Nasal cavity respiratory epithelium epithelial cell of viscerocranial mucosa (primary cell): ENCODE measurements at places on chromosomes 7 and 10. TPM values are rescaled to one million over a fixed set of nuclear protein-coding genes. Genes with fewer than 3 reads are reported as not detected.

Gene CEP55
- total RNA-seq: 0.50 and 1.0 TPM in 2 replicates

Gene RGS10
- 26.1 and 27.7 TPM in 2 replicates for total RNA-seq

Gene ANTXRL
- not detected in 2 replicates for total RNA-seq

Gene LLCFC1
- not detected in 2 replicates for total RNA-seq

Gene DGKB
- 0.21 TPM in 1 of 2 replicates, not detected in the other for total RNA-seq

Gene HGF
- not detected in 2 replicates for total RNA-seq

Gene GPR15LG
- total RNA-seq: under 0.01 and 1.2 TPM in 2 replicates

Gene MEOX2
- total RNA-seq: not detected in 2 replicates

Gene PPA1
- 256 and 314 TPM in 2 replicates for total RNA-seq

Gene SPDYE9
- not detected in 2 replicates for total RNA-seq

Gene RBP4
- not detected in 2 replicates for total RNA-seq

Gene PANK1
- total RNA-seq: 8.2 and 15.9 TPM in 2 replicates

Gene KCND2
- total RNA-seq: not detected in 2 replicates

Gene HKDC1
- total RNA-seq: 2.4 and 14.7 TPM in 2 replicates

Gene FZD8
- 4.2 and 8.2 TPM in 2 replicates for total RNA-seq

Gene LCOR
- 38.3 and 44.7 TPM in 2 replicates for total RNA-seq

Gene ZNF239
- total RNA-seq: 2.7 and 4.2 TPM in 2 replicates

Gene STK17A
- 85.7 and 114 TPM in 2 replicates for total RNA-seq

Gene C10orf105
- not detected in 2 replicates for total RNA-seq
